Activated T-helper 17 cell treated with anti-CD3 and anti-CD28 coated beads, Interleukin-2, amount 50 U/mL, for 72 hours (primary cell): ENCODE measurements at places on chromosomes 11 and 22. TPM values are rescaled to one million over a fixed set of nuclear protein-coding genes. Genes with fewer than 3 reads are reported as not detected.
A peak's percentile ranks its signal among the peaks of the same experiment; 100 is the strongest.

DNA sequence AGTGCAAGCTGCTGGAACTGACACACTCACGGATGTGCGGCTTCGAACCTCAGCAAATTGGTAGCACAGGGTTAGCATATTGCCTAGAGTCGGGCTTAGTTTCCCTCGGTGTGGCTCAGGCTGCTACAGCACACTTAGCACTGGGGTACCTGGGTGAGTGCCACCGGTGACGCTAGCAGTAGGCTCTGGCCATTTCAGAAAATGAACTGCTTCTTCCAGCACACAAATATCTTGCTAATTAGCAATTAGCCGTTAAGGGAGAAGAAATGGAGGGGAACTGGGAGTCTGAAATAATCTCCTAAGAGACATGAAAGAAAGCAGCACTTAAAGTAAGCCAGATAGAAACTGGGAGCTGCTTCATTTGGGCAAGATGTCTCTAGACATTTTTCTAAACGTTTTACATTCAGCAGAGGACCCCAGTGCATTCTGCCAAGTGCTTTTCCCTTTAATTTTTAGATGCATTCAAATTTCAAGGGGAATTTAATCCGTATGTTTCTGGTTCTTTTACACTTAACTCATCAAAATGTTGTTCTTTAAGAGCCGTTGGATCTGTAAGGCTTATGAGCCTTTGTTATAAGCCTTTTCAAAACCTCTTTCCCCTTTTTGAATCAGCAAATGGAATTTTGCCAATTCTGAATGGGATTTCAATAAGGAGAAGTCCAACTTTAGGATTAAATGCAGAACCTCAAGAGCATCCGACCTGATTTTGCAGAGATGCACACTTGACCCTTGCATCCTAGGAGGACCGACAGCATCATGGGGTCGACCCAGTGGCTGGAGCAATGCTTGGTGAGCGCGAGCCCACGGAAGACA, 708.1 kb downstream of the NTM start:
- no peak for ATAC-seq

TFIP11 gene
- total RNA-seq: 50.4 TPM

GRCh38 chr22:43479962-43480361, 68.1 kb downstream of the MPPED1 start:
- no peak for ATAC-seq

DNA sequence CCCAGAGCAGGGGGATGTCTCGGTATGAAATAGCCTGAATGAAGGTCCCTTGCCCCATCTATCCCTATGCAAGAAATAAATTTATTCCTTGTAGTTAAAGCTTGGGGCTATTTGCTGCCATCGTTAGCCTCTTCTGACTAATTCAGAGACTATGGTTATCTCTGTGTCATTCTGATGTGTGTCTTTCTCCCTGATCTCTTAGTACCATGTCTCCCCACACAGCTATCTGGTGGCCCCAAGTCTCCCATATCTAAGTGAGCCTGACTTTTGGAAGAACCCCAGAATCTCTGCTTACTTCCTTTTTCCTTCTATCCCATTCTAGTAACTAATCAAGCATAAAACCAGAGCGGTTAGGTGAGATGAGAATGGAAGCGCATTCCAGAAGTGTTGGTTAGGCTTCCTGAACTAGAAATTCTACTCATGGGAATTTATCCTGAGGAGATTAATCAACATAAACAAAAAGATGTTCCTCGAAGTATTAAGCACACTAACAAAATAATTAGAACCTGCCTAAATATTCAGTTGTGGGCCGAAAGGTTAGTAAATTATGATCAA, 71.4 kb upstream of the BMAL1 start:
- peak; percentile 75 for ATAC-seq

DBX1 gene
- not detected for total RNA-seq

DNA sequence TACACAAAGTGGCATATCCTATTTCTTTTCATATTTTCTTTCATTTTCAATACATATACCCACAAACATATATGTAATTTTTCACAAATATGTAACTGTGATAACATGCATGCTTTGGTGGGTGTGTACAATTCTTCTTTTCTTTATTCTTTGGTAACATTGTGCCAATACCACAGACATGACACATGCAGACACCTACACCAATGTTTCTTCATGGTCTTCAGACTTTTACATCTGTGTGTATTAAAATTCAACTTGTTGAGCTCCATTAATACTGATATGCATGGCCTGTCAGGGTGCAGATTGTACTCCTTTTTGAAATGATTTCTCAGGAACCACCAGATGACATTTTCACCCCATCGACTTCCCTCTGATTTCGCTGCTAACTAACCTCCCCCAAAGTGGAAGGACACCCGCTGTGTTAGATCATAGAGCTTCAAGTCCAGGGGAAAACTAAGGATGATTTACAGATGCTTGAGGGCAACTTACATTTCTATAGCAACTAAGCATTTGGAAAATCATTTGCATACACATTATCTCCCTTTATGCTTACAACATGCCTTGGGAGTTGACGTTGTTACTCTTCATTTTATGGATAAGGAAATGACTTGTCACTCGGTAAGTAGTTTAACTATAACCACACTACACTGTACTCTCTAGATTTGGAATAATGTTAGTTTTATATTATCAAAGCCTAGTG, 10.5 kb upstream of the PANX3 start:
- ATAC-seq: no peak

- ATAC-seq: no peak
Measured at GRCh38 chr11:69209038-69209350, 53.3 kb downstream of the SMIM38 start.

GRCh38 chr11:64810891-64811272, 531 bp upstream of the MEN1 start:
- peak; percentile 44 for ATAC-seq

ANGPTL5 gene
- total RNA-seq: not detected

DNA sequence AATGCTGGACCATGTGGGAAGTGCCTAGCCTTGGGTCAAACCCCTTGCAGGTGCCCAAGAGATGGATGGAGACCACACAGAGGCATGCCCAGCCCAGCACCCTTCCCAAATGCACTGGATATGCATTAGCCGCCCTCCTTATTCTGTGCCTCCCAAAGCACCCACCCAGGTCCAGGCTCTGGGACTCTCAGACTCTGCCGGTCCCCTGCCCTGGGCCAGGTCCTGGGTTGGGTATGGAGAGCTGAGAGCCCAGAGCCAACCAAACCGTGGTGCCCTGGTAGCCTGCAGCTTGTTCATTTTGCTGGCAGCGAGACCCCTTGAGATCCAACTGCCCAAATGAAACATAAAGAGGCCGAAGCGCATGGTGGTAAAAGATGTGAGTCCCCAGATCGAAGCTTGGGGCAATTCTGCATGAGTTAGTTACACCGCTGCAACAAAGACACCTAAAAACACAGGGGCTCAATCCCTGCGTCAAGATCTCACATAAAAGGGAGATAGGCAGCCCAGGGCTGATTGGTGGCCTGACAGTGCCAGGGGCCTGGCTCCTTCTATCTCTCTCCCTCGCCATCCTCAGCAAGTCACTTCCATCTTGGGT, 61.5 kb downstream of the MYEOV start:
- no peak for ATAC-seq

GRCh38 chr11:96111308-96111707, 187.4 kb upstream of the MTMR2 start:
- no peak for ATAC-seq

TMEM132A gene
- total RNA-seq: 0.29 TPM

DNA sequence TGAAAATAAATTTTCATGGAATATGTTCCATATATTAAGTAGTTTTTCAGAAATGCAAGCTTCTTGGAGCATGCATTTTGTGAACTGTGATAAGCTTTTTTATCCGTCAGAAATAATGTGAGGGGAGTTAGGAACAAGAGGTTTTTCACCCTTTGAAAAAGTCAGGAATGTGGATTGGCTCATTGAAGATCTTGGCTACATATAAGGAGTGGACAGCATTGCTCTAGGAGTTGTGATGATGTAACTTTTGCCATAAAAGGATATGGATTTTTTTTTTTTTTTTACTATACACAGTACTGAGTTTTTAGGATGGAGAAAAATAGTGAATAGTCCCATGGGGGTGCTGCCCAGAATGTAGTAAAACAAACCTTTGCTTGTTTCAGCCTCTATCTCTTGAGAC, 180.2 kb downstream of the NAV2 start:
- no peak for ATAC-seq

- no peak for ATAC-seq
Measured at GRCh38 chr22:35630387-35630793, 13.3 kb upstream of the MB start.

DNA sequence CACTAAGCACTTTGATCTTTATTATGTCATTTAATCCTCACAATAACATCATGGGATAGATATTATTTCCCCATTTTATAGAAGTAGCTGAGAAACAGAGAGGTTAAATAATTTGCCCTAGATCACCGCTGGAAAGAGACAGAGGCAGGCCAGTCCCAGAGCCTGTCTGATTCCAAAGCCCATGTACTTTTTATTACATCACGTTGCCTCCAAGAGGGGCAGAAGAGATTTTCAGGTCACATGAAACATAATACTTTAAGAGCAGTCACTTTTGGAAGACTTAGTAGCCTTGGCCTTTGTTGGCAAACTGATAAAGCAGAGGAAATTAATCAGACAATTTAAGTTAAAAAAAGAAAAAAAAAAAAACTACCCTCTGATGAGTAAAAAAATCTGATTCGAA, 200.2 kb upstream of the ARHGAP20 start:
- no peak for ATAC-seq

DNA sequence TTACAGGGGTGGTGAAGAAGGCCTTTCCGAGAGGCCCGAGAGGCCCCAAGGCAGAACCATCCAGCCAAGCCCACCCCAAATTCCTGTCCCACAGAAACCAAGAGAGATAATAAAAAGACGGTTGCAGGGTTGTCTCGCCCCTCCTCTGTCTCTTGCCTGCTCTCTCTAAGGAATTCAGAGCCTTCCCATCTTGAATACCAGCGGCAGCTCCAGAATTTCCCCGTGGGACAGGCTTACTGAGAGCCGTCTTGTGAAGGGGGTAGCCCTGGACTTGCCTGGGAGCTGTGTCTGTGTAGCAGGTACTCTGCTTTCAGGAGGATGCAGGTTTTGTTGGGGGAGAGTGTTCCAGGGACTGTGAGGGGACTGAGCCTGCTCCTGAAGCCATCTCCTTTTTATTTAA, 9.6 kb upstream of the EIF3D start:
- ATAC-seq: no peak

GRCh38 chr11:20227631-20228030, 67.4 kb upstream of the DBX1 start:
- no peak for ATAC-seq

DNA sequence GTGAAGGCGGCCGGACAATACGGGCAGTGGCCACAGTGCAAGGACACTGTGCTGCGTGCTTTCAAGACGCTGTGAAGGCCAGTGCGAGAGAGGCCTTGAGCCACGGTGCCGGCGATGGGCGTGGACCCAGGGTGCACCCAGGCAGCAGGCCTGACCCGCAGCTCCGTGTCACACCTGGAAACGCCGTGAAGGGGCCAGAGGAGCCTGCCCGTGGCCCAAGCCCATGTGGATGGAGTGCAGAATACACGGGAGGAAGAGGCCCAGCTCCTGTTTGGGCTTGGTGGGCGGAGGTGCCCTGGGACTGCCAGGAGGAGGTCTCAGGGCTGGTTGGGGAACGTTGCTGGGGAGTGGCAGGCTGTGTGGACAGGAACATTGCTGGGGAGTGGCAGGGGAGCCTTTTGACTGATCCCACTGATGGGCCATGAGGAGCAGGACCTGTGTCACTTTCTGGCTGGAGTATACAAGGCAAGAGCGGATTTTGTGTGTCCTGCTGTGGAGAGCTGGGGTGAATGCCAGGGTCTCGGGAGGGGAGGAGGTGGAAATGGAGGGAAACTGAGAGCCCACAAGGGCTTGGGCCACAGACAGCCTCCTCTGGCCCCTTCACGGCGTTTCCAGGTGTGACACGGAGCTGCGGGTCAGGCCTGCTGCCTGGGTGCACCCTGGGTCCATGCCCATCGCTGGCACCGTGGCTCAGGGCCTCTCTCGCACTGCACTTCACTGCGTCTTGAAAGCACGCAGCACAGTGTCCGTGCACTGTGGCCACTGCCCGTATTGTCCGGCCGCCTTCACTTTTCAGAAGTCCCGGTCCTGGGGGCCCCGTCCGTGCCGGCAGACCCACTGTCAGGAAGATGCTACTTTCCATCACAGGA, 925.4 kb downstream of the BRD1 start:
- ATAC-seq: no peak

SMTNL1 gene
- not detected for total RNA-seq

- ATAC-seq: no peak
Measured at GRCh38 chr11:111450480-111451320, 61.5 kb downstream of the BTG4 start.

DNA sequence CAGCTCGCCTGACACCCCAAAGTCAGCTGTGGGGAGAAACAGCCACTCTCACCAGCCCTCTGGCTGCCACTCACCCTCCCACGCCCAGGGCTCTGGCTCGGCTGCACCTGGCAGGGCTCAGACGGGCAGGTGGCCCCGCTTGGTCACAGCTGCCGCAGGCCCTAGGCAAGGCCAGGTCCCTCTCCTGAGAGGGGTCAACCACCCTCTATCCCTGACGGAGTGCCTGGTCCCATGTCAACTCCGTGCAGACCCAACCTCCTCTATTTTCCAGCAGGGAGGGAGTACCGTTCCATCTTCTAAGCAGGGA, 1.9 kb downstream of the MAP4K2 start:
- no peak for ATAC-seq

DNA sequence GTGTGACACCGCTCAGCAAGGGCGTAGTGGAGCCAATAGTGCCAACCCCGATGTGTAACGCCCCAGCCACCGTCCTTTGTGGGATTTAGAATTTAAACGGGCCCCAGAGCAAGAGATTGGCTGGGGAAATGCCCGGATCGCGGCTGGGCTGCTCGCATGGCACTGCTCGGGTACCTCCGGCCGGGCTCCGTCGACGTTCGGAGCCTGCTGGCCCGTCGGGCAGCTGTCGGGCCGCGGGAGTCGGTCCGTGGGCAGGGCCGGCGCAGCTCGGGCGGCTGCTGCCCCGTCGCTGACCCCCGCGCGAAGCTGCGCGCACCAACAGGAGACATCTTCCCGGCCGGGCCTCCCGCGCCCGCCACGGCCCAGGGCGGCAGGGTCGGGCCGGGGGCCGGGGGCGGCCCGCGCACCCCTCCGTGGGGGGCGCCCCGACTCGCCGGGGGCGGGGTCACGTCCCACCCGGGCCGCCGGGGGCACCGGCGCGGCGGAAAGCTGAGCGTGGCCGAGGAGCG, 1.3 kb upstream of the KDM2A start:
- ATAC-seq: peak; percentile 9

DNA sequence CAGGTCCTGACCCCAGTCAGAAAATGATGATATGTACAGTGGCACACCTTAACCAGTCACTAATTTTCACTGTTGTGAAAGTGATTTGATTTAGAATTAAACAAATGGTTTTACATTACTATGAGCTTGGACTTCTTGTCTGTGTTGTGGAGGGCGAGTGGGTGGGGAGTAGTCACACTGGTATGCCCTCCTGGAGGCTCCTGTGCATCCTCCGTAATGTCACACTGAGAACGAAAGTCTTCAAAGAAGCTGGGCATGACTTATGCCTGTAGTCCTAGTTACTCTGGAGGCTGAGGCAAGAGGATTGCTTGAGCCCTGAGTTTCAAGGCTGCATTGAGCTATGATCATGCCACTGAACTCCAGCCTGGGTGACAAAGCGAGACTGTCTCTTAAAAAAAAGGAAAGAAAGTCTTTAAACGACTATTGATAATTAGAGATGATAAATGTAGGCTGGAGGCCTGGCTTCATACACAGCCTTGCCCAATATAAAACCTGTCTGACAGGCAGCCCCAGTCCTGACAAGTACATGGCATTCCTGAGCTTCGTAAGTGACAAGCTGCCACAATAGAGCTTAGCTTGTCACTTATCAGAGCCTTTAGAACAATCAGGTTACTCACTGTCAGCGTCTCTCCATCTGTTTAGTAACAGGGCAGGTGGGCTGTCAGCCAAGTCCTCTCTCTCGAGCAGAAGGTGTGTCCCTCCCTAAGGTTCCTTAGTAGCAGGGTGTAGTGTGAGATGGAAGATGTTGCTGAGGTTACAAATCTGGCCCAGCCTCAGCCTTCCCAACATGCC, 5.0 kb upstream of the LIMK2 start:
- ATAC-seq: peak; percentile 80
